ENCODE measurements at places on chromosomes 3 and 15. TPM values are rescaled to one million over a fixed set of nuclear protein-coding genes. Genes with fewer than 3 reads are reported as not detected.

- H3K4me3 ChIP-seq: no peak overlapping the region
- no peaks in the 10 kb centered on the region for H3K4me1 ChIP-seq
- H3K36me3 ChIP-seq: no peaks in the 10 kb centered on the region
- no peak for DNase-seq
- no peaks in the 10 kb centered on the region for H3K27me3 ChIP-seq
- H3K27ac ChIP-seq: no peak overlapping the region
Measured at GRCh38 chr3:87798567-87798947, 260.2 kb downstream of the CGGBP1 start.

GRCh38 chr3:17420668-17421067 lies 321.8 kb downstream of the TBC1D5 start:
- H3K4me3 ChIP-seq: no peak overlapping the region
- H3K27ac ChIP-seq: no peak overlapping the region
- H3K36me3 ChIP-seq: no peaks in the 10 kb centered on the region
- peaks cover 17% of the 10 kb centered on the region for H3K4me1 ChIP-seq
- H3K27me3 ChIP-seq: no peaks in the 10 kb centered on the region

DNA sequence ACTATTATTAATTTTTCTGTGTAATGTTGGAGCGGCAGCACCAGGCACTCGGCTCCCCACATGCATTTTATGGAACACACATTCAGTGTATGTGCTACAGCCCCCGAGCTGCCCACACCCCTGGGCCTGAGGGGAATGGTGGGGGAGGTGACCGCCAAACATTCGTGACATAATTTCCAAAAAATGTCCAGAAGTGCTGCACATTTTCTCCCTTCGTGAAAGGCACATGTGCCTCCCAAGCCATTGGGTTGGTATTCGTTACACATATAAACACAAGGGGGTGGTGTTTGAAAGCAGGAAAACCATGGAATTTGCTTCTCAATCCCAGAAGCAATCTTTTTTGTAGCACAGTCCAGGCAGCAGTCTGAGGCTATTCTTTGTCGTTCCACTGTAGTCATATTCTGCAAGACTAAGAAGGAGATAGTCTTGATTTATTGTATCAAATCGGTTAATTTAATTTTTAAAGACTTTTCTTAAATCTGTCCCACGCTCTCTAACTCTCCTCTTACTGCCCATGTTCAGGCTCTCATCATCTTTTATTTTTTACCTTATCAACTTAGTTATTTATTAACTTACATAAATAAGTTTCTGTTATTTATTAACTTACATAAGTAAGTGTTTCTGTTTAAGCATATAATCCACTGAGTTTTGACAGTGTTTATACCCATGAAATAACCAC lies 39.2 kb upstream of the POLR2M start:
- peak; percentile 47 for DNase-seq
- H3K36me3 ChIP-seq: no peaks in the 10 kb centered on the region
- H3K4me3 ChIP-seq: peak overlapping the region; percentile 24
- H3K4me1 ChIP-seq: peaks cover 20% of the 10 kb centered on the region
- H3K27ac ChIP-seq: no peak overlapping the region
- H3K27me3 ChIP-seq: no peaks in the 10 kb centered on the region

- no peaks in the 10 kb centered on the region for H3K27me3 ChIP-seq
- no peak for DNase-seq
- no peak overlapping the region for H3K4me3 ChIP-seq
- H3K36me3 ChIP-seq: no peaks in the 10 kb centered on the region
- no peak overlapping the region for H3K27ac ChIP-seq
- H3K4me1 ChIP-seq: peaks cover 4% of the 10 kb centered on the region
Measured at GRCh38 chr3:13308380-13308801, 111.7 kb downstream of the NUP210 start.

GRCh38 chr3:150249779-150250470 lies 158.2 kb upstream of the TSC22D2 start:
- H3K27me3 ChIP-seq: no peaks in the 10 kb centered on the region
- H3K27ac ChIP-seq: no peak overlapping the region
- no peak for DNase-seq
- H3K4me1 ChIP-seq: peaks cover 33% of the 10 kb centered on the region
- H3K4me3 ChIP-seq: no peak overlapping the region
- no peaks in the 10 kb centered on the region for H3K36me3 ChIP-seq

DNA sequence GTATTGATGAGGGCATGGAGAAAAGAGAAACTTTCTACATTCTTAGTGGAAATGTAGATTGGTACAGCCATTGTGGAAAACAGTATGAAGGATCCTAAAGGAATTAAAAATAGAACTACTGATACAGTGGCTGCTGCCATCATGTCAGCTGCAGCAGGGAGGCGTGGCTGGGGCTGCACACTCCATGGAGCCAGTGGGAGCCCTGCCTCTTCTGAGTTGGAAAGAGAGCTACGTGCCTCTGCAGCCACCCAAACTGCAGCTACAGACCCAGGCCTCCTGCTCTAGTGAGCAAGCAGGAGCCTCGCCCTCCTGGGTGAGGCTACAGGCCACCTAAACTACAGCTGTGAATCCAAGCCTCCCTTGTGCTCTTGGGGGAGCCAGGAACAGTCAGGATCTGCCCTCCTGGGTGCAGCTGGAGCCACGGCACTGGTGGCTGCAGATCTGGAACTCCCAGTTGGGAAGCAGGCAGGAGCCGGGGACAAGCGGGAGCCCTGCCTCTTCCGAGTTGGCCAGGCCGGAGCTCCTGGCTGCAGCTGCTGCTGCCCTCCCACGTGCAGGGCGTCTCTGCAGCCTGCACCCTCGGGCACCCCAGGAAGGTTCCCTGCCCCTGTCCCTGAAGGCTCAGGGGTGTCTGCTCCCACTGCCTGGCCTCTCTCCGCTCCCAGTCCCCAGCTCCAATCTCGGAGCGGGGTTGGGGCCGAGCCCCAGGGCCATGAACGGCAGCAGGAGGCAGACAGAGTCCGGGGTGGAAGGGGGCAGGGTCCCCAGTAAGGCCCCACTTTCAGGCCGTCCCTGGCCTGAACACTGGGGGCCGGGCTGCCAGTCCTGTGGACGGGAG lies 64.5 kb downstream of the THBS1 start:
- no peaks in the 10 kb centered on the region for H3K4me1 ChIP-seq
- no peak overlapping the region for H3K27ac ChIP-seq
- H3K4me3 ChIP-seq: no peak overlapping the region
- H3K36me3 ChIP-seq: no peaks in the 10 kb centered on the region

GRCh38 chr15:64779024-64779423 lies 3.6 kb upstream of the RBPMS2 start:
- H3K36me3 ChIP-seq: no peaks in the 10 kb centered on the region
- no peak overlapping the region for H3K4me3 ChIP-seq
- H3K27ac ChIP-seq: no peak overlapping the region
- no peaks in the 10 kb centered on the region for H3K27me3 ChIP-seq

GRCh38 chr3:134544316-134544715 lies 58.5 kb downstream of the CEP63 start:
- no peak for DNase-seq
- H3K4me3 ChIP-seq: no peak overlapping the region

- H3K4me3 ChIP-seq: no peak overlapping the region
- no peaks in the 10 kb centered on the region for H3K36me3 ChIP-seq
- no peak for DNase-seq
- H3K27me3 ChIP-seq: no peaks in the 10 kb centered on the region
- no peak overlapping the region for H3K27ac ChIP-seq
- peaks cover 8% of the 10 kb centered on the region for H3K4me1 ChIP-seq
Measured at GRCh38 chr3:29169451-29169850, 111.4 kb upstream of the RBMS3 start.

DNA sequence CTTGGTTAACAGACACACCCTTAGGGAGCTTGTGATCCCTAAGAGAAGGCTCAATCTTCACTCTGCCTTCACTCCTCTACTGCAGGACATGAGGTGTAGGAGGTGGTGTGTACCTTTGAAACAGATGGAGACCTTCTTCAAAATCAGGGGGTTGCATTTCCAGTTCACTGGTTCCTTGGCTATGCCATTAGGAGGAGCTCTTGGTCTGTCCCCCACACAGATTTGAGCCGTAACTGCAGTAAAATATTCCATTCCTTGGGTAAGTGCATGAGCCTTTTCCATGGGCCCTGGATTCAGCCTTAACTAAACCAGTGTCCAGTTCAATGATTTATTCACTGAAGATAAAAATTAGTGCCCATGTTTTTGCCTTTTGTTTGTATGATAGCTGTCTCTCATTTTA lies 144.6 kb downstream of the MCTP2 start:
- H3K4me1 ChIP-seq: no peaks in the 10 kb centered on the region
- no peak overlapping the region for H3K27ac ChIP-seq
- no peak for DNase-seq
- no peak overlapping the region for H3K4me3 ChIP-seq
- no peaks in the 10 kb centered on the region for H3K27me3 ChIP-seq

DNA sequence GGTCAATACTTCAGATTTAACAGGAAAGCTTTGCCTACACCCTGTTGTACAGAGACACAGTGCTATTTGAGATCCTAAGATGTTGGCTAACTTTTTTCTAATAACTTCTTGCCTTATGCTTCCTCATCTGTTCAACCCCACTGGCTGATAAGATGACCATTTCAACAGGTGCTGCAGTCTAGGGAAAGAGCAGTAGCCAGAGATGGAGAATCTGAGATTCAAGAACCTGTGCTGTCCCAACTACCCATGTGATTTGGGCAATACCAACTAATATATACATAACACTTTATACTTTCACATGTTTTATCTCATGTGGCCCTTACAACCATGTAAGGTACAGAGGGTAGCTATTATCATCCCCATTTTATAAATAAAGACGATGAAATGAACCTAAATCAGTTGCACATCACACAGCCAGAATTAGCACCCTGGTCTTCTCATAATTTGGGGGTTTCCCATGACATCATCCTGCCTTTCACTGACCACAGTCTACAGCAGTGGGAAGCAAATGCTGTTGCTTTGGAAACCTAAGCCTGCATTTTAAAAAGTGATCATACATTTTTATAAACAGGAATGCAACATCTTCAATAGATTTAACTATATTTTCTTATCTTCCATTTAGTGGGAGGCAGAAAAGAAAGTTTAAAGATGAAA lies 9.7 kb downstream of the TTC23 start:
- H3K27me3 ChIP-seq: no peaks in the 10 kb centered on the region
- no peaks in the 10 kb centered on the region for H3K4me1 ChIP-seq
- H3K36me3 ChIP-seq: no peaks in the 10 kb centered on the region
- DNase-seq: no peak

DNA sequence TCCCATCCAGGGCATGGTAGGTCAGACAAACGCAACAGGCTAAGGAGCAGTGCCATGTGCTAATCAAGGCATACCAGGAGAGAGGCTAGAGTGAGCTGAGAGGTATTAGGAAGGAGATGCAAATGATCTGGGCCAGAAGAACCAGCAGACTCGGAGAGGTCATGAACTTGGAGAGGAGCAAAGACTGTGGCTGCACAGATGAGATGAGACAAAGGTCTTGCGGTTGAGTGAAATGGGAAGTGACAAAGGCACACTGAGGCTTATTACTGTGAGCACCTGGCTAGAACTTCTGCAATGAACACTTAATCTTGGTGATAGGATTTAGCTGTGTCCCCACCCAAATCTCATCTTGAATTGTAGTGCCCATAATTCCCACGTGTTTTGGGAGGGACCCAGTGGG lies 380.2 kb downstream of the ULK4 start:
- DNase-seq: no peak
- H3K27ac ChIP-seq: no peak overlapping the region
- H3K27me3 ChIP-seq: no peaks in the 10 kb centered on the region
- H3K4me1 ChIP-seq: no peaks in the 10 kb centered on the region
- H3K36me3 ChIP-seq: no peaks in the 10 kb centered on the region

DNA sequence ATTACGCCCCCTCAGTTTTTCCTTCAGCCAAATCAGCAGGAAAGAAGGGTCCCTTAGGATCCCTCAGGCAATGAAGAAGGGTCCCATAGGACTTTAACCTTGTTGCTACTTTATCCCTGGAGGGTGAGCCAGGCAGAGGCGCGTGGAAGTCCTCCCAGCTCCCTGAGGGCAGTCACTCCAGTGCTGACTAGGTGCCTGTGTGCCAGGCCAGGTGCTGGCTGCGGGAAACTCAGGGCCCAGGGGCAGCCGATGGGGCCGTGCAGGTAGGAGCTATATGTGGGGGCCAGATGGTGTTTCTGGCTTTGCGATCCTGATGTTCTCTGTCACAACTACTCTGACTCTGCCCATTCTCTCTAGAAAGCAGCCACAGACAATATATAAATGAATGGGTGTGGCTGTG lies 42.8 kb upstream of the IQSEC1 start:
- no peak for DNase-seq
- H3K27ac ChIP-seq: no peak overlapping the region
- no peak overlapping the region for H3K4me3 ChIP-seq
- no peaks in the 10 kb centered on the region for H3K4me1 ChIP-seq

DNA sequence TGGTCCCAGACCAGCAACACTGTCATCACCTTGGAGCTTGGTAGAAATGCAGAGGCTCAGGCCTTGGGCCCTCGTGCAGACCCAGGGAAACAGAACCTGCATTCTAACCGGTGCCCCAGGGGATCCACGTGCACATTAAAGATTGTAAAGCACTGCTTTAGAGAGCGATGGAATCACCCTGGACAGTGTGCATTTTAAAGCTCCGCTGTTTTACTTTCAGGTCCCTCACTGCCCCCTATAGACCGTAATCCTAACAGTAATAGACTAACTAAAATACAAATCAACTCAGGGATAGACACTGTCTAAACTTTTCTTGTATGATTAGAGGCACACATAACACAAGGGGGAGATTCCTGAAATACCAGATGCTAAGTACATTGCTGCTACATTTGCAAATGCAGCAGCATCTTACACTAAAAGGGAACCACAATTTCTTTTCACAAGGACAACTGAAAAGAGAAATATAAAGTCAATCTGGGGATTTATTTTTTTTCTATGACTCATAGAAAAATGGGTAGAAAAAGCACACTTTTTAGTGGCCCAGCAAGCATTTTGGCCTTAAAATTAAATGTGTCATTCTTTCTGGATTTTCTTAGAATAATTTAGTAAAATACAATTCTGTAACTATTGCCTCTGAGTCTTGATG lies 10.5 kb upstream of the SH3GL3 start:
- DNase-seq: no peak
- H3K4me3 ChIP-seq: no peak overlapping the region
- H3K36me3 ChIP-seq: no peaks in the 10 kb centered on the region
- H3K27me3 ChIP-seq: no peaks in the 10 kb centered on the region
- H3K27ac ChIP-seq: no peak overlapping the region

SERPINI2 gene
- not detected for total RNA-seq

COMMD4 gene
- 93.9 TPM for total RNA-seq

FRG2C gene
- total RNA-seq: not detected

ASB14 gene
- total RNA-seq: not detected

C3orf85 gene
- total RNA-seq: 0.81 TPM

COL6A6 gene
- total RNA-seq: not detected

SMCO1 gene
- not detected for total RNA-seq

UBA5 gene
- total RNA-seq: 42.1 TPM

MBD4 gene
- 39.8 TPM for total RNA-seq

All from Caco-2 (cell line).